GM18507 (cell line): ENCODE measurements at places on chromosomes 16 and 17.

- no peak for DNase-seq
Observed at GRCh38 chr16:57508035-57508425, 21.7 kb upstream of the DOK4 start.

- no peak for DNase-seq
Observed at GRCh38 chr16:85243308-85243707, 131.0 kb upstream of the CIBAR2 start.

DNA sequence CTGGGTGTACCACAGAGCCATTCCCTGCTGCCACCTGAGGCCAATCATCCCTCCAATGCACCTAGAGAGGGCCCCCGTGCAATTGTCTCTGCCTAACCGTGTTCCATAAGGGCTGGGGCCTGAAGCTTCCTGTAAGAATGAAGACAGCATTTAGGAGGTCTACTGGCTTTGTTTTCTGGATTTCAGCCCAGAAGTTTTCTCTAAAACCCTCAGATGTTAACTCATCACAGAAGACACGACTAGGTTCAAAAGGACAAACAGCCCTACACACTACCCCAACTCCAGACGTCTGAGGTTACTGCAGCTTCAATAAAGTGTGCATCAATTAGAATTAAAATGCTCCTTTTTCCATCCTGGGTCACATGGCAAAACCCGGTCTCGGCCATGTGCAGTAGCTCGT is 10.8 kb upstream of the DRG2 start:
- DNase-seq: no peak

DNA sequence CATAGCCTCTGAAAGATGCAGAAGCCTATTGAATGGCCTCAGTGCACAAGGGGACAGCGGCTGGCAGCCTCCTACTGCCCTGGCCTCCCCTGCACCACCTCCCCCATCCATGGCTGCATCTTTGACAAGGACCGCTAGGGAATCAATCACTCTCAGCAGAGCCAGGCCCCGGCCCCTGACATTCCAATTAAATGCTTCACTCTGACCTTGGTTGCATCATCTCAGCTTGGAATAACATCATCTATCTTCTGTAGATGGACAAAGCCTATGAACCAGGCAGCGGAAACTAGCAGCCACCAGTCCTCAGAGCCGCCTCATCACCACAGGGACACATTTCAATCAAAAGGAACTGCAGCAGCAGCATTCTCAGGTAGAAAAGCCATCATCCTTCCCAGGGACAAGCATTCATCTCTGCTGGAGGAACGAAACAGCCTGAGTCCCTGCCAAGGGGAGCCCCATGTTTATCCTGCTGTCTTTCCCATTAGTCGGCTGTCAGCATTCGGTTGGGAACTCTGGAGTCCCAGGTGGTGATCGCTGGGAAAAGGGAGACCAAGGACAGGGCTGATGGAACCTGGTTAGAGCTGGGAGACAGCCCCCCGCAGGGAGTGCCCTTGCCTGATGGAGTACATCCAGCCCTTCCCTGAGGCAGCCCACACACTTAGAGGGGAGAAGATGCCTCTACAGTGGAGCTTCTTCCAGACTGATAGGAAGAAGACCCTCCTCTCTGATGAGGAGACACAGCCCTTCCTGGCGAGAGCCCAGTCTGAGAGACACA is 11.5 kb upstream of the TMEM132E start:
- DNase-seq: no peak

- DNase-seq: no peak
Observed at GRCh38 chr17:75557852-75558665, 29.5 kb upstream of the MYO15B start.

- DNase-seq: no peak
Observed at GRCh38 chr16:25073854-25074253, 37.7 kb upstream of the LCMT1 start.

- DNase-seq: no peak
Observed at GRCh38 chr16:79165506-79165905, 435.0 kb downstream of the MAF start.

GRCh38 chr17:13016881-13017654 is 759 bp downstream of the ELAC2 start:
- DNase-seq: no peak

GRCh38 chr17:63955232-63955631 is 17.5 kb downstream of the SCN4A start:
- DNase-seq: no peak

GRCh38 chr16:9138021-9138680 is 46.7 kb downstream of the HAPSTR1 start:
- DNase-seq: no peak

DNA sequence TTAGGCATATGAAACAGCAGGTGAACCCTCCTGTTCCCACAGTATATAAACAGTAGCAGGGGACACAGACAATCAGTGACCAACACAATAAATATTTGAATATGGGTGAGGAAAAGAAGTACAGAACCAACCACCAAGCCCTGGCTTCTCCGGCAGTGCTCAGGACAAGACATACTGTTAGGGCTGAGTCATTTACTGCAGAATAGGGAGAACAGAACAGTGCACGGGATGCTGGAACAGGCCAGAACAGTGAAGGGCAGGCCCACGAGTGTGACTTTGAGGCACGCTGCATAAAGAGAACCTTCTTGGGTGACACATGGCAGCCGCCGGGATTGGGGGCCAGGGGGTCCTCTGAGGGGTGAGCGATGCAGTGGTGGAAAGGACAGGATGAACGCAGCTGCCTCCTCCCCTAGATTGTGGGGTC is 160.4 kb downstream of the CMIP start:
- no peak for DNase-seq

DNA sequence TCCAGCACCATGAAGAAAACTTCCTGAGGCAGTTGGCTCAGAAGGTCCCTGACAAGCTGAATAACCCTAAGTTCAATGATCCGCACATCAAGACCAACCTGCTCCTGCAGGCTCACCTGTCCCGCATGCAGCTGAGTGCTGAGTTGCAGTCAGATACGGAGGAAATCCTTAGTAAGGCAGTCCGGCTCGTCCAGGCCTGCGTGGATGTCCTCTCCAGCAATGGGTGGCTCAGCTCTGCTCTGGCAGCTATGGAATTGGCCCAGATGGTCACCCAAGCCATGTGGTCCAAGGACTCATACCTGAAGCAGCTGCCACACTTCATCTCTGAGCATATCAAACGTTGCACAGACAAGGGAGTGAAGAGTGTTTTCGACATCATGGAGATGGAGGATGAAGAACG is 88.4 kb upstream of the SMURF2 start:
- no peak for DNase-seq

GRCh38 chr16:80991792-80992430 is 14.8 kb downstream of the CMC2 start:
- DNase-seq: no peak

GRCh38 chr17:61318684-61319098 is 81.0 kb upstream of the TBX2 start:
- no peak for DNase-seq

DNA sequence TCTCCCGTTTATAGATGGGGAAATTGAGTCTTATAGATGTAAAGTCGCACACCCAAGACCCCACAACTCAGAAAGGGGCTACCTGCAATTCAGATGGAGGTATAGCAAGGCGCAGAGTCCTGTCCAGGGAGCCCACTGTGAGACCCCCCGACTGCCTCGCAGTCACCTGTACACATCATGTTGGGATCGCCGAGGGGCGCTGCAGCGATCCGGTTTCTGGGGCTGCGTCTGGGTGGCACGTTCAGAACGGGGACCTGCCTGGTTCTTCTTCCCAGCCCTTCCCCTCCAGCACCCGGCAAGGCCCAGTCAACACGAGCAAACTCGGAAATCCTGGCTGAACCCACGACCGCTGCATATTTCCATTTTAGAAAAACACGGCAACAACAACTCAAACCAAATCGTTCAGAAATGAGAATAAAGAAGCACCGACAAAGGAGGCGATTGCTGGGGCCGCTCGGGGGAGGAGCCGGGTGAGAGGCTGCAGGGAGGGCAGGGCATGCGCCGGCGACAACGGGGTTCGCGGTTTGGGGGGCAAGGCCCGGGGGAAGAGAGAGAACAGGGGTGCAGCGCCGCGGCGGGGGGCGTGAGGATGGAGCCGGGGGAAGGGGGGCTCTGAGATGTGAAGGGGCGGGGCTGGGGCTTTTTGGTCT is 643 bp downstream of the HSDL1 start:
- peak; percentile 17 for DNase-seq

DNA sequence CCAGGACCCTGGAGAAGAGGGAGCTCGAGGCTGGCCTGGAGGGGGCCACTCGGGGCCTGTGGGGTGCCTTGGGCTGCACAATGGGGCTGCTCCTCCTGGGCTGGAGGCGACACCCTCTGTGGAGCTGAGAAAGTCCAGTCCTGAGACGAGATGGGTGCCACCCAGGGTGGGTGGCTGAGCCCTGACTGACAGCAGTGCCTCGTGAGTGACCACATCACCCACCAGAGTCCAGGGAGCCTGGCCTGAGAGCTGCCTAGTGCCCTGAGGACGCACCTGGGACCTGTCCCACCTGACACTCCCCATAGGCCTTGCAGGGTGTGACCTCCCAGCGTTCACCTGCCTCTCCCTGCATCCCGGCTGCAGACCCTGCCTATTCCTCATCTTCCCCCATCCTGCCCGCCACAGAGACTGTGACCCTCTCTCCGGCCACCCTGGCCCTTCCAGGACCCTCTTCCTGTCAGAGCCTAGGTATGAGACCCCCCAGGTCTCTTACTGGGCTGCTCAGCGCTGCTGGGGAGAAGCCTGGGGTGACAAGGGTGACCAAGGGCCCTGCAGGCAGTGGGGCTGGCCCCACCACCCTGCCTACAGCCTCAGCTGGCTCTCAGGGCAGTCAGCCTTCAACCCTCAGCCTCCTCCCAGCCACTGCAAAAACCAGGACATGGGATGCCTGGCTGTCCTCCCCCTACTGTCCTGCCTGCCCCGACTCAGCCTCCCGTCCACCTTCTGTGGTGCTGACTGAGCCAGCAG is 41.2 kb downstream of the TNFRSF13B start:
- DNase-seq: no peak

DNA sequence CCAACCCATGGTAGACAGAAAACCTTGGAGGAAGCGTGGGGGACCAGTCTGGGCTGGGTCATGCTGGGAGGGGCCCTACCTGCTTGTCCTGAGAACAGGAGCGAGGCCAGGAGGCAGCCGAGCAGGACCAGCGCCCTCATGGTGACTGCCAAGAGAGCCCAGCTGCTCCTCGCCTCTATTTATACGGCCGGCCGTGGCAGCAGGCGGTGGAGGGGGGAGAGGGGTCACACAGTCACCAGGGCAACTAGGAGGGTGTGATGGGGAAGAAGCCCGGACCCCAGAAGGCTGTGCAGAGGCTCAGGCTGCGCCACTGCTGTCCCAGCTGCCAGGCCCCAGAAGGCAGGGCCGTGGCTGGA is at the start of gene SRL:
TSS of gene SRL (minus strand) at position 153 of the 356 bp plus-strand sequence. CDS start at position 140, 13 bp downstream.
- DNase-seq: no peak

- no peak for DNase-seq
Observed at GRCh38 chr17:8327303-8327649, 12.4 kb upstream of the ODF4 start.

DNA sequence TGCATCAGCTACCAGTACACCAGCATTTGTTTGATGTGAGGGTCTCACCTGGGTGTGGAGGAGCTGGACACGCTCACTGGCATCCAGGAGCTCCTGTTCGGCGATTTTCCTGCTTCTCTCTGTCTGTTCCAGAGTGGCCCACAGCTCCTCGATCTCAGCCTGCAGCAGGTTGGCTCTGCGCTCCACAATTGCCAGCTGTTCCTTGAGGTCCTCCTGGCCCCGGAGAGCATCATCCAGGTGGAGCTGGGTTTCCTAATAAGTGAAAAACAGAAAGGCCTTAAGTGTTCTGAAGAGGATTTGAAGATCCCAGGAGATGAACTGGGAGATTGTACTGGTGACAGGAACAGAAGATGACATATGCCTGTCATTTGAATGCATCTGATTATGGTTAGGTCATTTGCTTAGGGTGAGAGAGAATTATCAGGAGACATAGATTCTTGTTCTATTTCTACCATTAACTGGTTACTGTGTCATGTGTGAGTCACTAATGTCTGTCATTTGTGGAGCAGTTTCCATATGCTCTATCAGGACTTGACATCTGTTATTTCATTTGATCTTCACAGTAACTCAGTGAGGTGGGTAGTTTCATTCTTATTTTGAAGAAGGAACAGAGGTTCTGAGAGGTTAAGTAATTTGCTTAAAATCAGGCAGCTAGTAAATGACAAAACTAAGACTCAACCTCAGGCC is 21.5 kb upstream of the MYH13 start:
- DNase-seq: no peak

GRCh38 chr17:75914643-75915267 is 10.1 kb upstream of the MRPL38 start:
- no peak for DNase-seq

GRCh38 chr16:80804526-80805383 is at the start of gene CDYL2:
TSS of gene CDYL2 (minus strand) at chr16:80804598. CDS start at chr16:80804173, 425 bp downstream.
- peak; percentile 38 for DNase-seq

- no peak for DNase-seq
Observed at GRCh38 chr17:10768750-10769251, 35.1 kb downstream of the TMEM238L start.

DNA sequence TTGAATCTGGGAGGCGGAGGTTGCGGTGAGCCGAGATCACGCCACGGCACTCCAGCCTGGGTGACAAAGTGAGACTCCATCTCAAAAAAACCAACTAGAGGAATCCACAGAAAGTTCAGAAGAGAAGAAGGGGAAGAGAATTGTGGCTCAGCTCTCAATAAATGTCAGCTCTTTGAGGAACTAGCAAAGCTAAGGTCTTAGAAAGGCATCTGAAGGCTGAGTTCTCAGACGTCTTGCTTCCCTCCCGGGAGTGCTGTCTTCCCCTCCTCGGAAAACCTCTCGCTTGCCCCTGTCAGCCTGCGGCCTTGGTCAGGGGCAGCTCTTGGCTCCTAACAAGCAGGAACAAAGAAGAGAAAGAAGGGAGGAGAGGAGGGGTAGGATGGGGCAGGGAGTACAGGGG is 5.3 kb downstream of the SHPK start:
- no peak for DNase-seq

GRCh38 chr16:200388-200787 is 20.1 kb downstream of the HBQ1 start:
- no peak for DNase-seq

GRCh38 chr16:82630688-82631087 is 3.9 kb downstream of the CDH13 start:
- no peak for DNase-seq

GRCh38 chr17:32124985-32125847 is 17.1 kb upstream of the RHOT1 start:
- DNase-seq: no peak

DNA sequence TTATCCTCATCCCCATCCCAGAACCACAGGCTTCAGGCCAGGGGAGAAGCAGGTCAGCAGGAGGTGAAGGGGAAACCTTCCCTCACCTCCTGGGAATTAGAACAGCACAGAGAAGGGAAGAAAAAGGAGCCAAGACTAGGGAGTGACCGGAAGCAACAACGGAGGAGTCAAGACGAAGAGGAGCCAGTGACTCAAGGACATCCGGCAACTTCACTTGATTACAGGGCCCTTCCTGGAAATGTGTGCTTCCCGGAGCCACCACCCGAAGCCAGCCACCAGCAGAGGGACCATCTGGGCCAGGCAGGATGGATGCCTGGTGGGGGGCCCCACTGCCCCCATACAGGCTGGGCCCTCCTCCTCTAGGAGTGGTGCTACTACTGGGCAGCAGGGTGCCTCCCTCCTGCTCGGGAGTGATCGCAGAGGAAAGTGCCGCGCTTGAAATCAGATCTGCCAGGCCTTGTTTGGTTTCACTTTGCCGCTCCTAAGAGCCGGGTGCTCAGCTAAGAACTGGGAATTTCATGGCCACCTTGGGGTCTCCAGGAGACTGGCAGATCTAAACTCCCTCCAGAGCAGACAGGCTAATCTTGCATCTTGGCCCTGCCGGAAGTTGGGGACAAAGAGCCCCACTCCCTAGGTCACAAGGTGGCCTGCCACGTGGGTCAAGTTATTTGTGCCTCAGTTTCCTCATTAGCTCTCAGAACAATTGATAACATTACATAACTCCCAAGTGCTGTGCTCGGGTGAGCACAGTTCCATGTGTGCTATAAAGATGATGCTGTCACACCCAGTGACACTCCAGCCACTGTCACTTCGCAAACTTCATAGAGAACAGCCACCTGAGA is 6.6 kb downstream of the CDC42EP4 start:
- no peak for DNase-seq
